Myocyte (in vitro differentiated cells): ENCODE measurements at places on chromosomes 2 and 18.
A peak's percentile ranks its signal among the peaks of the same experiment; 100 is the strongest.

GRCh38 chr2:15238028-15238427 is 323.1 kb downstream of the NBAS start:
- no peak for DNase-seq

DNA sequence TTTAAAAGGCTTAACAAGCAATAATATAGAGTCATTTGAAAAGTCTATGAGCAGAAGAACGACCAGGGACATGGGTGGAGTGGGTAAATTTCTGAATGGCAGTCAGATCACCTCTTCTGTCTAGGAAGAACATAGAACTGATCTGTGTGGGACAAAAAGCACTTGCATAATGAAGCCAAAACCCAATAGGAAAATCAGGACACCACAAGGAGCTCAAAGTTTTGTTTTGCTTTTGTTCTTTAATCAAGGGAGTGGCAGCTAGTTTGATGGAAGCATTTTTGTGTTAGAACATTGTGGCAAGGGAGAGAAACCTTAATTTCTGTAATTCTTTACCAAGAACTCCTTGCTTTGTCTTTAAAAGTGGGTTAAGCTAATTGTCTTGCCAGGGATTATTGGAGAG is 240.2 kb upstream of the TANK start:
- DNase-seq = no peak

- no peak for DNase-seq
Observed at GRCh38 chr18:2510416-2510815, 60.9 kb downstream of the METTL4 start.

GRCh38 chr18:72674710-72675109 is 130.6 kb upstream of the CBLN2 start:
- no peak for DNase-seq

DNA sequence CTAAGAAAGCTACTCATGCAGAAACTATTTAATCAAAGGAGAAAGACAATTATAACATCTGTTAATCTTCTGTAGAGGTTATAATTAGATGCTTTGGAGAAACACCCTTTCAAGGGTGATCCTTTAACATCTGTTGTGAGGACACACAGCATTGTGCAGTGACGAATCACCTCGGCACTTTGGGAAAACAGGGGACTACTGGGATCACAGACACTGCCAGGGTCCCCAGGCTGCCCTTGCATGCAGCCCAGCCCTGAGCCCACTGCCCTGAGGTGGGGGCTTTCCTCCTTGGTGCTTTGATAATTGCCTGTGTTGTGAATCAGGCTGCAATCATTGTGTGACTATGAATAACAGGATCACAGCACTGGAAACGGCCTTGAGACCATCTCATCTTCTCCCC is 10.6 kb downstream of the NCKAP5 start:
- peak; percentile 29 for DNase-seq

- DNase-seq = peak; percentile 96
Observed at GRCh38 chr2:118847762-118848172, 319 bp upstream of the EN1 start.

GRCh38 chr2:206586609-206587008 is 55.7 kb upstream of the FAM237A start:
- DNase-seq = no peak

GRCh38 chr2:200321780-200322534 is 15.5 kb downstream of the SPATS2L start:
- DNase-seq = no peak

- peak; percentile 45 for DNase-seq
Observed at GRCh38 chr2:25845843-25846505, 32.3 kb downstream of the ASXL2 start.

GRCh38 chr2:28662044-28662443 is 89.6 kb upstream of the PPP1CB start:
- DNase-seq = no peak

GRCh38 chr2:149224543-149224942 is 105.8 kb upstream of the LYPD6 start:
- no peak for DNase-seq

GRCh38 chr18:13235421-13235831 is 16.9 kb downstream of the LDLRAD4 start:
- DNase-seq = no peak

DNA sequence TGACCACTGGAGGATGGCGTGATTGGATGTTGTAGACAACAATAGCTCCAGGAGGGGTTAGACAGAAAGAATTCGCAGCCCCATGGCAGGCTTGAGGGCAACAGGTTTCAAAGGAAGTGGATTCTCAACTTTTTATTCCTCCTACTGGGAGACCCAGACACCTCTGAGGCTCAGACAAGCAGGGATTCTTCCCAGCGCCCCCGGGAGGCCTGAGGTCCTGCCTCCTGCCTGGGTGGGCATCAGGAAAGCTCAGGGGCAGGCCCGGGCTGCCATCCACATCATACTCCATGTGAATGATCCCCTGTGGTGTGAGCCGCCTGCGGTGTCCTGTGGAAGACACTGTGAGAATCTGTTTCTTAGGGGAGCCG is 203.5 kb downstream of the CYP26B1 start:
- DNase-seq = no peak

GRCh38 chr2:60028849-60029565 is 524.4 kb downstream of the BCL11A start:
- DNase-seq = no peak

DNA sequence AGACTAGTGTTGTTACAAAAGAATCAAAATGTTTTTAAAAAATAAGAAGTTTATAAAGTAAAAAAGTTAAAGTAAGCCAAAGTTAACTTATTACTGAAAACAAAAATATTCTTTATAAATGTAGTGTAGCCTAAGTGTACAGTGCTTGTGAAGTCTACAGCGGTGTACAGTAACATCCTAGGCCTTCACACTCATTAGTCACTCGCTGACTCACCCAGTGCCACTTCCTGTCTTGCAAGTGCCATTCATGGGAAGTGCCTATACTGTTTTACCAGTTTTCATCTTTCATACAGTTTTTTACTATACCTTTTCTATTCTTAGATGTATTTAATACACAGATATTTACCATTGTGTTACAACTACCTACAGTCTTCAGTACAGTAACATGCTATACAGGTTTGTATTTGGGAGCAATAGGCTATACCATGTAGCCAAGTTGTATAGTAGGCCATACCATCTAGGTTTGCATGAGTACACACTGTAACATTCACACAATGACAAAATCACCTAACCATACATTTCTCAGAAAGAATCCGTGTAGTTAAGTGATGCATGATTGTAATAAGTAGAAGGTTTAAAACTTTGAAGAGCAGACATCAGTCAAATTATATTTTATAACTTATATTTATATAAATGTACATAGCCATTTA is 13.4 kb downstream of the SERPINB7 start:
- DNase-seq = peak; percentile 63

DNA sequence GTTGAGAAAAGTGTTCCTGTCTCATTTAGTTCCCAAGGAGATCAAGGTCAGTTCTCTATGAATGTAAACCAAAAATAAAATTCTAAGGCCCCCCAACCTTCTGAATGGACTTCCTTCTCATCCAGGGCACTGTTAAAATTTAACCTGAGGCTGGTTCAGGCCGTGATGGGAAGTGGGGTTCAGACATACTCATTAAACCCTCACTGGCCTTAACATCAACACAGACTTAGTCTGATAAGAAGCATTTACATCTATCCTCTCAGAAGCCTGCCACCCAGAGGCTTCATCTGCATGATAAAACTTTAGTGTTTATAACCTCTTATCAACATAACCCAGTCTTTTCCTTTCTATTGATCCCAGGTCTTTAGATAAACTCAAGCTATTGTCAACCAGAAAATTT is 22.4 kb downstream of the ITSN2 start:
- DNase-seq = no peak

GRCh38 chr2:68994864-68995263 is 18.1 kb upstream of the ANTXR1 start:
- DNase-seq = peak; percentile 98

- peak; percentile 20 for DNase-seq
Observed at GRCh38 chr2:176978921-176979320, 233.7 kb upstream of the HNRNPA3 start.

DNA sequence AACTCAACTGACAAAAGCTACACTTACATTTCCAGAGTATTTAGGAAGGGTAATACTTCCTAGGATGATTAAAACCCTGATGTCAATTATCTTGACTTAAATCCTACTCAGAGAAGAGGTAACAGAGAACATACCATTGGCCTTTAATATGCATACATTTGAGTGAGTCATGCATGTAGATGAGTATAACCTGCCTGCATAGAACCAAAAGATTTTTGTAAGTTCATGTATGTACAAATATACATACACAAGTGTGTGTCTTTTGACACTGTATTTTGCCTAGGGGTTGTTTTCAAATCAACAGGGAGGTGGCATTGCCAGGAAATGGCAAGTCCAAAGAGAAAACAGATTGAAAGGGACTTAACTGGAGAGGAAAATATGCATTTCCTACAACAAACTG is 6.1 kb downstream of the BMP10 start:
- DNase-seq = no peak

- DNase-seq = peak; percentile 79
Observed at GRCh38 chr2:11829324-11829946, 83.0 kb downstream of the LPIN1 start.
